ENCODE measurements at places on chromosomes 1 and 21. TPM values are rescaled to one million over a fixed set of nuclear protein-coding genes. Genes with fewer than 3 reads are reported as not detected.

Gene ACKR1
- total RNA-seq, result not detected

Gene VASH2
- 0.64 TPM for total RNA-seq

Gene LIPI
- not detected for total RNA-seq

Gene ANGPTL3
- not detected for total RNA-seq

Gene KANK4
- not detected for total RNA-seq

Gene OR2T11
- total RNA-seq, result not detected

Gene EDN2
- not detected for total RNA-seq

Gene TNFRSF4
- 418 TPM for total RNA-seq

Gene GAS5
- 310 TPM for total RNA-seq

Gene AGRN
- 12.7 TPM for total RNA-seq

Gene S100A16
- not detected for total RNA-seq

Gene REN
- total RNA-seq, result not detected

Gene CELSR2
- total RNA-seq, result 4.2 TPM

Gene TACSTD2
- not detected for total RNA-seq

Gene ATP1A2
- not detected for total RNA-seq

Gene HSD3B2
- not detected for total RNA-seq

Gene SLC9C2
- not detected for total RNA-seq

Gene SRGAP2
- total RNA-seq, result 159 TPM

Gene KRTAP19-1
- not detected for total RNA-seq

Measured in T-helper 1 cell treated with Interleukin-12 subunit alpha and Interleukin-12 subunit beta and Interleukin-4 antibody, amounts not matched to agents 30 ng/mL and 1 ng/mL, for 36 hours (primary cell).